GM04503 (cell line): ENCODE measurements at places on chromosomes 3 and 15.

- no peak for DNase-seq
Observed at GRCh38 chr3:83873550-83873949, 1085.2 kb upstream of the CADM2 start.

DNA sequence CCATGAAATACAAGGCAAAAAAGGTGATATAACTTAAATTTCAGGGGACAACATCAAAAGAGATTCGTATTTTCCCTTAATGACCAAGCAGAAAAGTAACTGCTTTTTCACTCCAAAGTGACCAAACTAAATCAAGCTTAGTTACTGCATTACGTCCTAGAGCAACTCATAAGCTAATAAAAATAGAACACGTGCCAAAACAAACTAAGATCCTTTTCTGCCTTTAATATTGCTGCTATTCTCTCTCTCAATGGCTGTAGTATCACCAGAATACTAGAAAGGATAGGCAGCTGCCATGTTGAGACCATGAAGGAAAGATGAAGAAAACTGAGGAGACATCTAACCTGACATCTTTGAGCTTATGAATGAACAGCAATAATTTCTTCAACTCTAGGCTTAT lies 43.3 kb downstream of the UBXN7 start:
- no peak for DNase-seq

GRCh38 chr3:73041537-73041936 lies 19.9 kb upstream of the EBLN2 start:
- DNase-seq, result no peak

DNA sequence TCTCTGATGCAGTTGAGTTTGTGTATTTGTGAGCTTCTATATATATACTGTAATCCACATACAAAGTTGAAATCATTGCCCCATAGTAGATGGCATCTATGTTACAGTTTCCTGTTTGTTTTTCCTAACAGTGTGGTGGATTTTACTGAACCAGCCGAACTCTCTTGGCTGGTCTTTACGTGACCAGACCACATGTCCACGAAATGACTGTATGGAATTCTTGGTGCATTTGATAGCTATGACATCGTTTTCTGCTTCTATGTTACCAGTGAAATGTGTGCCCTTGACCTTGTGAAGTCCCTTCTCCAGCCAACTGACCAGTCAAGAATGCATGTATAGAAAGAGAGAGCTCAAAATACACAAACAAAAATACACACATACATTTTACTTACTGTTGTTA lies 1.8 kb downstream of the KCNMB2 start:
- DNase-seq, result no peak
